ENCODE measurements at places on chromosomes 1 and 21. TPM values are rescaled to one million over a fixed set of nuclear protein-coding genes. Genes with fewer than 3 reads are reported as not detected.

GRCh38 chr1:19620786-19621185, 23.3 kb upstream of the NBL1 start:
- no peaks in the 10 kb centered on the region for H3K4me1 ChIP-seq
- no peak for DNase-seq
- peak overlapping the region; percentile 33 for H3K27ac ChIP-seq
- H3K27me3 ChIP-seq: no peaks in the 10 kb centered on the region
- no peak overlapping the region for H3K4me3 ChIP-seq

- DNase-seq: no peak
- H3K4me3 ChIP-seq: no peak overlapping the region
- H3K27ac ChIP-seq: peak overlapping the region; percentile 87
- no peaks in the 10 kb centered on the region for H3K4me1 ChIP-seq
- no peaks in the 10 kb centered on the region for H3K27me3 ChIP-seq
- no peaks in the 10 kb centered on the region for H3K36me3 ChIP-seq
Measured at GRCh38 chr1:10791105-10791951, 5.1 kb downstream of the CASZ1 start.

DNA sequence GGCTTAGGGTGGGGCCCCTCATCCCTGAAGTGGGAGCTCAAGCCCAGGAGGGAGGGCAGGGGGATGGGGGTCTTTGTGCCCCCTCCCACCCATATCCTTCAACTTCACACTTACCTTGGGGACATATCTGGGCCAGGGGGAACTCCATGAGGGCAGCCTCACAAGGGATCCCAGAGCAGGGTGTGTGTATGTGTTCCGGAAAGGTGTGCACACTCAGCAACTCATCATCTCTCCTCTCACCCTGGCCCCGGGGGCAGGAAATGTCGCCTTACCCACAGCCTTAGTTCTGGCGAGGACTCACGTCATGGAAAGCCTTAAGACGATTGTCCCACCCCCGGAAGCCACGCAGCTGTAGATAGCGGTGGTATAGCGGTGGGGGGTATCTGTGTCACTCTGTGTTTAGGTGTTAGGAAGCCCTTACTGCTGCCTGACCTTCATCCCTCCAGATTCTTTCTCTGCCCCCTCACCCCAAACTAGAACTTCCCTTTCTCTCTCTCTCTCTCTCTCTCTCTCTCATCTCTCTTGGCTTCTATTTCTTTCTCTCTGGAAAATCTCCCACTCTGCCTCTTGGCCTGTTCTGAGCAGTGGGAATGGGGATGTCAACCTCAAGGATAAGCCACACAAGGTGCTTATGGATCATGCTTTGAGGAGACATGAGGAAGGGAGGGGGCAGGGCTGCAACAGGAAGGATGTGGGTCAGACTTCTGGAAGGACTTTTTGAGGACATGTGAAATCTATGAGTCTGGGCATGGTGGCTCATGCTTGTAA, at the start of gene SH2D2A:
Gene SH2D2A, minus strand, starts transcription at position 288 of the 768 bp plus-strand sequence. Its CDS starts 140 bp downstream, at position 148.
- H3K4me1 ChIP-seq: no peaks in the 10 kb centered on the region
- DNase-seq: peak; percentile 53
- H3K36me3 ChIP-seq: no peaks in the 10 kb centered on the region
- H3K27ac ChIP-seq: peak within 1 kb of the TSS; percentile 88
- no peak within 1 kb of the TSS for H3K4me3 ChIP-seq
- H3K27me3 ChIP-seq: no peaks in the 10 kb centered on the region

- no peaks in the 10 kb centered on the region for H3K27me3 ChIP-seq
- no peak overlapping the region for H3K27ac ChIP-seq
- H3K4me1 ChIP-seq: no peaks in the 10 kb centered on the region
- DNase-seq: no peak
- no peak overlapping the region for H3K4me3 ChIP-seq
Measured at GRCh38 chr1:34697818-34698217, 57.0 kb upstream of the GJB5 start.

GRCh38 chr1:91569411-91570119, 68.9 kb downstream of the CDC7 start:
- H3K27me3 ChIP-seq: no peaks in the 10 kb centered on the region
- DNase-seq: no peak
- H3K27ac ChIP-seq: peak overlapping the region; percentile 76
- H3K36me3 ChIP-seq: no peaks in the 10 kb centered on the region
- no peak overlapping the region for H3K4me3 ChIP-seq
- H3K4me1 ChIP-seq: no peaks in the 10 kb centered on the region

DNA sequence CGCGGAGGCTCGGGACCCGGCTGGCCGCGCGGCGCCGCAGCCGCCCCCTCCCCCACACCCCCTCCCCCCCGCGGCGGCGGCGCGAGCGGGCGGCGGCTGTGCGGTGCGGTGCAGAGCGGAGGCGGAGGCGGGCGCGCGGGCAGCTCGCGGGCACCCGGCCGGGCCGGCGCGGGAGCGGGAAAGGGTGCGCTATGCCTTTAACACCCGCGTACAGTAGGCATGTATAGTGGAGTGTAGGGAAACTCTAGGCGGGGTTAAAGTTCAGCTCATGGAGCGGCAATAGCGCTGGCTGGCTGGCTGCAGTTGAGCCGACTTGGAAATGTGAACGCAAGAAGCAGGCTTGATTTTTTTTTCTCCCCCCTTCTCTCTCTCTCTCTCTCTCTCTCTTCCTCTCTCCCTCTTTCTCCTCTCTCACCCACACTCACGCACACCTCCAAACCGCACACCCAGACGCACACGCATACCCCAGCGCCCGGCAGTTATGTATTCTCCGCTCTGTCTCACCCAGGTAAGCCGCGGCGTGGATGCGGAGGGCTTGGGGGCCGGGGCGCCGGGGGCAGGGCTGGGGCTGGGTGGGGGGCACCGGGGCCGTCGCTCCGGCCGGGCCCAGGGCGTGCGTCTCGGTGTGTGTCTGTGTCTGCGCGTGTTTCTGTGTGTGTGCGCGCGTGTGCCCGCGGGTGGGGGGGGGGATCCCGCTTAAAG, at the start of gene NFIA:
Gene NFIA, plus strand, starts transcription at position 251 of the 702 bp plus-strand sequence.
- H3K4me3 ChIP-seq: peak within 1 kb of the TSS; percentile 98
- H3K27me3 ChIP-seq: no peaks in the 10 kb centered on the region
- no peaks in the 10 kb centered on the region for H3K36me3 ChIP-seq
- H3K4me1 ChIP-seq: peaks cover 6% of the 10 kb centered on the region
- peak; percentile 52 for DNase-seq
- peak within 1 kb of the TSS; percentile 98 for H3K27ac ChIP-seq

DNA sequence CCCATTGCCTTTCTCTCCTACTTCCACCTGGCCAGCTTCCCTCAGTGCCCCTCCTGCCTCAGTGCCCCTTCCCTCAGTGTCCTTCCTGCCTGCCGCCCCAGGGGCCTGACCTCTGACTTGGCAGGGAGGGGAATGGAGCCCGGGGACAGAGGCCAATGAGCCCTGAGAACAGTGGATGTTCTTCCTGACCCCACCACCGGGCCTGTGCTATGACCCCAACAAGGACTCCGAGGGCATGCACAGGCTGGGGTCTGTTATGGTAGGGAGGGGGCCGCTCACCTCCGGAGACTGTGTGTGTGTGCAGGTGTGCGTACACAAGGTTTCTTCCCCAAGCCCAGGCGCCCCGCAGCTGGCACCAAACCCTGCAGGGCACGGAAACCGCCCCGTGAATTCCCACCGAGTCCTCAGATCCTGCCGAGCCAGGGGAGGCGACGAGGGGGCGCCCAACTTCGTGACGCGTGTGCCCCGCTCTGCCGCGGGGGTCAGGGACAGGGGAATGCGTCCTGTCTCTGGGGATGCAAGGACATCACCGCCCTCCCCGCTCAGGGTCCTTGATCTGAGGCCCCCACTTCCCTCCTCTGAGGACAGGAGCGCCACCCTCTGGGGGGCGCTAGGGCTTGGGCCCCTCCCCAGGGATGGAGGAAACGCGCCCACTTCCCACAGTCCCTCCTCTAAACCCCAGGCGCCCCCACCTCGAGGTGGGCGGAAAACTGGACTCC, 766 bp downstream of the RAP1GAP start:
- H3K27me3 ChIP-seq: peaks cover 5% of the 10 kb centered on the region
- no peak overlapping the region for H3K27ac ChIP-seq
- peaks cover 29% of the 10 kb centered on the region for H3K4me1 ChIP-seq
- no peak for DNase-seq
- H3K4me3 ChIP-seq: peak overlapping the region; percentile 65

TMCC2 gene
- total RNA-seq: 1.1 TPM

PIGC gene
- 39.2 TPM for total RNA-seq

S100A6 gene
- total RNA-seq: 351 TPM

NECAP2 gene
- total RNA-seq: 61.2 TPM

GPX7 gene
- 24.7 TPM for total RNA-seq

GPR161 gene
- 4.5 TPM for total RNA-seq

Measured in breast epithelium (tissue), 4 donors.